CD4-positive, alpha-beta T cell treated with Interleukin-15 for 4 hours (primary cell): ENCODE measurements at places on chromosomes 12 and 14.

- no peak for DNase-seq
Observed at GRCh38 chr12:46267575-46267824, 1.3 kb downstream of the SLC38A1 start.

DNA sequence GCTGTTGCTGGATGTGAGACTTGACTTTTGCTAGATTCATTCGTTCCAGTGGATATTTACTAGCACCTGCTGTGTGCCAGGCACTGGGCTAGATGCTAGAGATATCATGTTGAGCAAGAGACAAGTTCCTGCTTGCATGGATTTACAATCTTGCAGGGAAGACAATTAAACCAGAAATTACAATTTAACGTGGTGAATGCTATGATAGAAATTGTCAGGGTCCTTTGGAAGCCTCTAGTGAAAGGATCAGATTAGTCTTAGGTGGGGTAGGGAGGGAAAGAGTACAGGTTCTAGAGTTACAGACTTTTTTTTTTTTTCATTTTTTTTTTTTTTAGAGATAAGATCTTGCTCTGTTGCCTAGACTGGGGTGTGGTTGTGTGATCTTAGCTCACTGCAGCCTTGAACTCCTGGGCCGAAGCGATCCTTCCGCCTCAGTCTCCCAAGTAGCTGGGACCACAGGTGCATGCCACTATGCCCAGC, 36.7 kb downstream of the SPATS2 start:
- DNase-seq, result no peak

DNA sequence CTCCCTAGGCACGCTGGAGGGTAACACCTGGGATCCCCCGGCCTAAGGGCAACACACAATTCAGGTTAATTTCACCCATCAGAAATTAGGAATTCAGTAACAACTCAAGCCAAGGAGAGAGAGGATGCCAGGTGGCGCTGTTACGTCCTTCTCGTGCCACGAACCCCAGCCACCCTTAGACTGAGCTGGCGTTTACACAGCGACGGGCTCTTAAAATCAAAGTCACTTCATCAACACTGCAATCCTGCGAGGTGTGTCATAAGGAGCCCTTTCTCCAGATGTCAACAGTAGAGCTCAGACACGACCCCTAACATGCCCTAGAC, 110.6 kb upstream of the TMEM132D start:
- DNase-seq, result no peak

DNA sequence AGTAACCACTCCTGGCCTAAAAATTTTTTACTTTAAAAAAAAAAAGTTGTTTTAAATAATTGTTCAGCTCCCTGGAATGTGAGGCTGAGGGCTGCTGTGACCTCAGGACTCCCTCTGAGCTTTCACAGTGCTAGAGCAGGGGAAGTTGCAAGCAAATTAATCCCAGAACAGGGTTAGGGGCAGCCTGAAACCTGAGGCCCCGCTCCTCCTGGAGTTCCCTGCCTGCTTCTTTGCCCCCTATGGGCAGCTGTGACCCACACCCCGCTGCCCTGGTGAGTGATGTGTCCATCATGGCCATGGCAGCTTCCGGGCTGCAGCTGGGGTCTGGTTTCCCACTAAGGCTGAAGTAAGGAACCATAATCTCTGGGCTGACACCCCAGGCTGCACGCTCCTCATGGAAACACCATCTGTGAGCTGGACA, 9.5 kb downstream of the RITA1 start:
- no peak for DNase-seq

GRCh38 chr14:69475194-69475818, 9.2 kb upstream of the PLEKHD1 start:
- no peak for DNase-seq

- DNase-seq, result no peak
Observed at GRCh38 chr14:59199205-59199604, 10.7 kb downstream of the DAAM1 start.

GRCh38 chr12:1760566-1761382, 59.6 kb upstream of the LRTM2 start:
- no peak for DNase-seq

GRCh38 chr12:79298506-79298905, 392.3 kb downstream of the PAWR start:
- DNase-seq, result no peak
